Kidney (tissue), 22 donors: ENCODE measurements at places on chromosomes 2 and 18. TPM values are rescaled to one million over a fixed set of nuclear protein-coding genes. Genes with fewer than 3 reads are reported as not detected.

GRCh38 chr2:142052220-142052863, 78.5 kb downstream of the LRP1B start:
- no peak for DNase-seq

DNA sequence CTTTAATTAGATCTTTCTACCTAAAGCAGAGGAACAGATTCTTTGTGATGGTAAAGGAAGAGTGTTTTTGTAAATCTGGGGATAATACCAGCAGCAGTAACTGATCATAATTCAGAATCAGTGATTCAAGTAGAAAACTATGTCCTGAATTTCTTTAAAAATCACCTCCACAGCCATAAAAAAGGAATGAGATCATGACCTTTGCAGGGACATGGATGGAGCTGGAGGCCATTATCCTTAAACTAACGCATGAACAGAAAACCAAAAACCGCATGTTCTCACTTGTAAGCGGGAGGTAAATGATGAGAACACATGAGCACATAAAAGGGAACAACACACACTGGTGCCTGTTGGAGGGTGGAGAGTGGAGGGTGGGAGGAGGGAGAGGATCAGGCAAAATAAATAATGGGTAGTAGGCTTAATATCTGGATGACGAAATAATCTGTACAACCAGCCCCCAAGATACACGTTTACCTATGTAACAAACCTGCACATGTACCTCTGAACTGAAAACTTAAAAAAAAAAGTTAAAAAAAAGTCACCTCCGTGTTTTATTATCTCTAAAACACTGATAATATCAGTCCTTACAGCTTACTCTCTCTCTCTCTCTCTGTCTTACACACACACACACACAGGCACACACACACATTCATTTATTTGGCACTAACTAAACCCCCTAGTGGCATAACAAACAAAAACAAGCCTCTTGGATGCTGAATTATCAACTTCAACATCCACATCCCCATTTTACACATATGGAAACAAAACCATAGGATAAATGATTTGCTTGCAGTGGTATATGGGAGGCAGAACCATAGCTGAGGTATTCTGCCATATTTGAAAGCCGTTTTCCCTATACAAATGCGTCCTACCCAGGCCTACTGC, 1.4 kb downstream of the TM4SF20 start:
- no peak for DNase-seq

DNA sequence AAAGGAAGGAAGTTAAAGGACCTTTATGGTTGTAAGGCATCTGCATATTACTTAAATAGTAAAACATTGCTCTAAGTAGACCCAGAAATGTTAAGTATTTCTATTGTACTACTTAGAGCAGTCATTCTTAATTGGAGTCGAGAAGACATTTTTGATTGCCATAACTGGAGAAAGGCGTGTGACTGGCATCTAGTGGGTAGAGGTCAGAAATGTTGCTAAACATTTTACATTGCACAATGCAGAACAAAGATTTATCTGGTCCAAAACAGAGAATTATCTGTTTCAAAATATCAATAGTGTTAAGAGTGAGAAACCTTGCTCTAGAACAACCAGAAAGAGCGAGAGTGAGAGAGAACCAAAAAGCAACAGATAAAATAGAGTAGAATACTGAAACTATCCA, 23.3 kb upstream of the ROCK1 start:
- DNase-seq = no peak

IL1RL2 gene
- total RNA-seq = 1.4 TPM

SLC9A4 gene
- 2.8 TPM for total RNA-seq

SEPTIN10 gene
- 80.7 TPM for total RNA-seq

RIT2 gene
- total RNA-seq = not detected
